ENCODE measurements at places on chromosomes 6 and 20.

DNA sequence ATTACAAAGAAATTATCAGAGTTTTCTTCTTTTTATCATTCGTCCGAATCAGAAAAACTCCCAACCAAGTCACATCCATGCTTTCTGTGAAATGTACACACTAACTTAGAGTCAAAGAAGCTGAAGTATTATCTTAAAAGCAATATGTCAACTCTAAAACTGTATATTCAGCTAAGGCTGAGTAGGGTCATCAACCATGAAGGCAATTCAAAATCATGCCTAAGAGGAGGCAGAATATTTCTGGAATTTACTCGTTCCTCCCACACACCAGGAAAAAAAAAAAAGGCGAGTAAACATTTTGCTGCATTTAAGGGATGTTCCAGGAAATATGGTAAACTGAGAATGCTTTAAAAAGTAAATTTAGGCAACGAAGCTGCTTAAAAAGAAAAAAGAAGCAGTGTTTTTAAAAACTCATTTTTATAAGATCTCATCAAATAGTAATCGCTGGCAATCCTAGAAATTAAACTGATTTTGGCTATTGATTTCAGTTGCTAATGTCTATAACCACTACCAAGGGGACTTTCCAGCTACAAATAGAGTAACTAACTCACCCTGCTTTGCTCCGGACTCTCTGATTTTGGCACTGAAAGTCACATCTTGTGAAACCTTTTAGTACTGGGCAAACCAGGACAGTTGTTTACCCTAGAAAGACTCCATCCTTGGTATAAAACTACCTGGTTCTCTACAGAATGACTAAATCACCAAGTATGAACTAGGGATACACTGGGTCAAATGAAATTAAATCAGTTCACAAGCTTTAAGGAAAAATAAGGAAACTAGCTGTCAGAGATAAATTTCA, 82.8 kb downstream of the MBOAT1 start:
- no peak for DNase-seq

- no peak for DNase-seq
These were observed 14.1 kb upstream of the STX16 start for GRCh38 chr20:58636983-58637421.

DNA sequence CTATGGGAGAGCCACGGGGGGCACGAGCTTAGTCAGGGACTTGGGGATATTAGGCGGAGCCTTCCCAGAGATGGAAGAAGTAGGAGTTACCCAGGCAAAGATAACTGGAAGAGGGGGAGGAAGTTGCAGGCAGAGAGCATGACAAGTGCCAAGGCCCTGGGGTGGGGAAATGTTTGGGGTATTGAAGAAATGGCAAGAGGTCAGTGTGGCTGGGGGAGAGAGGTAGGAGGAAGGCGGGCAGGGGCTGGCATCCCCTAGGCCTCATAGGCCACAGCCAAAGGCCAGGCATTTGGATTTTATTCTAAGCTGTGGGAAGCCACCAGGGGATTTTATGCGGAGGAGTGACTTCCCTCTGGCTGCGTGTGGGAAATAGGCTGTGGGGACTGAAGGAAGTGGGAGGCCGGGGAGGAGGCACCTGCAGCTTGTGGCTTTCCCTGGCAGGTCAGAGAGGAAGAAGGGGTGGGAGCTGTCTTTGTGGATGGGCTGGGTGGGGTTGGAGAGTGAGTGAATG, 22.7 kb downstream of the SNAI1 start:
- no peak for DNase-seq

GRCh38 chr6:128763599-128764300, 119.2 kb upstream of the LAMA2 start:
- DNase-seq = no peak

DNA sequence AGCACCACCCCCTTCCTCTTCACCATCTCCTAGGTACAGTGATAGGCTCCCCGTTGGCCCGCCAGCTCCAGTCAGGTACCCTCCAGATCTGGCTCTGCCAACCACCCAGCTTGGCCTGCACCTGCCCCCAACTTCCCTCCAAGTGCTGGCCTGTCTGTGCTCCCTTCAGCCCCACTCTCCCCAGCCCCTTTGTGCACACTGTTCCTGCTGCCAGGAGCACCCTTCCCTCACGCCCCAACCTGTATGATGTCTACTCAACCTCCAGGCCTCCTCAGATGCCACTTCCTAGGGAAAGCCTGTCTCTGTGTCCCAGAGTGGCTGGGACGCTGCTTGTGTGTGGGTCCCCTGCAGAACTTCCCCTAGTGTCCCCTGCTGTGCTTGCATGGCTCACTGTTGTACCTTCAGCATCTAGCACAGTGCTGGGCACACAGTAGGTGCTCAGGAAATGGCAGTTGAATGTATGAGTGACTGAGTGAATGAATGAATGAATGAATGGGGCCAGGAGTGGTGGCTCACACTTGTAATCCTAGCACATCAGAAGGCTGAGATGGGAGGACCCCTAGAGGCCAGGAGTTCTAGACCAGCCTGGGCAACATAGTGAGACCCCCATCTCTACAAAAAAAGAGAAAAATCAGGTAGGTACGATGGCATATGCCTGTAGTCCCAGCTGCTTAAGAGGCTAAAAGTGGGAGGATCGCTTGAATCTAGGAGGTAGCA, 3.0 kb downstream of the ZBP1 start:
- DNase-seq = peak; percentile 52

DNA sequence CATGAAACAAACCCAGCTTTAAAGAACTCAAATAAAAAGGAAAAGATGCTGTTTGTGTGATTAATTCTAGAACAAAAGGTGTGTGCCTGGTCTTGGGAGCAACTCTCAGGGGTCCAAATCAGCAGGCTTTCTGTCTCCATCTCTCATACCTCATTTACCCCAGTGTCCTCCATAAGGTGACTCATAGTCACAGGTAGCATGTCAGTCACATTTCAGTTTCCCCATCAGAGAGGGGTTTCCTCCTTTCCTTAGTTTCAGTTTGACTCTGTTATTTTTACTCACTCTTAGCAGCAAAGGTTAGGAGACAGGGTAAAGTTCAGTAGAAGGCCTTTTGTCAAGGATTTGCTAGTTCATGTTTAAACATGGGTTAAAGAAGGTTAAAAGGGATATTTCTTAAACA, 46.2 kb downstream of the OGFRL1 start:
- no peak for DNase-seq

DNA sequence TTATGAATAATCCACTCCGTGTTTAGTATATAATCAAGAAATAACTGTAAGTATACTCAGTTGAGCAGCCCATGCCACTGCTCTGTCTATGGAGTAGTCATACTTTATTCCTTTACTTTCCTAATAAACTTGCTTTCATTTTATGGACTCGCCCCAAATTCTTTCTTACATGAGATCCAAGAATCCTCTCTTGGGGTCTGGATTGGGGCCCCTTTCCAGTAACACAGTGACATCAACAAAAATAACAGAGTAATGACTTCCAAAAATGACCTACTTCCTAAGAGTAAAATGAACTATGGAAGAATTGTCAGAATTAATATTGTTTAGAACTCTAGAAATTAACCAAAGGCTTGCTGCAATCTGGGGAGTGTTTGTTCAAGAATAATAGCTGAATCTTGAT, 8.8 kb downstream of the OR2H1 start:
- no peak for DNase-seq

- DNase-seq = no peak
These were observed 8.1 kb downstream of the PRL start for GRCh38 chr6:22288721-22289120.

DNA sequence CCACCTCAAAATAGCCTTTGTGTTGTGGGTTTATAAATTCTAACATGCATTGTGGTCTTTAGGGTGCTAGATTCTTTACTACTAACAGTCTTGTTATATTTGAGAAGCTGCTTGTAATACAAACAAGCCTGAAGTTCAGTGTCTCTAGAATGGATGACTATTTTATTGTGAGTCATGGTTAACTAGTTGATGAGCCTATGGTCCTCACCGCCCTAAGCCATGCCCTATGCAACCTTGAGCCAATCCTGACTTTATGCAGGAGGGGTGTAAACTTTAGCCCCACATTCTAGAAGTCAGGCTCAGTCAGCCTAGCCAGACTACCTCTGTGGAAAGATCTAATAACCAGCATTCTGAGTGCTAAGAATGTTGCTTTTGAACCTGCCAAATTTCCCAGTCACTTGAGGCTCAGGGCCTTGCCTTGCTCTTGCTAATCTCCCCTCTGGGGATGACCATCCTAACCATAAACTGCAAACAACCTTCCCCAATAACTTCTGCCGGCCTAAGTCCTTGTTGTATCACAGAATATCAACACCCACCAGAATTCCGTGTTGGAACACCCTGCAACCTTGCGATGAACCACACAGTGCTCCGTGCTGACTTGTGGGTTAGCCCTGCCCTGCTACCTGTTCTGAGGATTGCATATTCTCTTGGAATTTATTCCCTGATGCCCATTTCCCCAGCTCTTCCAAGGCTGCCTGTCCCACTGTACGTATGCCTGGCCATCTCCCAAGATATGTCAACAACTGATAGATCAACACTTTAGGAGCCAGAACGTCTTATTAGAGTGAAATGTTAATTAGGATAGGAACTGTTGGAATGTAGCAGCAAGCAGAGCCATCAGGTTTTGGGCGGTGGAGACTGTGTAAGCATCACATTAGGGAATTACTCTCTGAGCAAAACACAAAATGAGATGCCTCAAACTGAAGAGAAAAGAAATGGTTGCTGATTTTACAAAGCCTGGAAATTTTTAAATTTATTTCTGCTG, 71.7 kb upstream of the CEP85L start:
- no peak for DNase-seq

DNA sequence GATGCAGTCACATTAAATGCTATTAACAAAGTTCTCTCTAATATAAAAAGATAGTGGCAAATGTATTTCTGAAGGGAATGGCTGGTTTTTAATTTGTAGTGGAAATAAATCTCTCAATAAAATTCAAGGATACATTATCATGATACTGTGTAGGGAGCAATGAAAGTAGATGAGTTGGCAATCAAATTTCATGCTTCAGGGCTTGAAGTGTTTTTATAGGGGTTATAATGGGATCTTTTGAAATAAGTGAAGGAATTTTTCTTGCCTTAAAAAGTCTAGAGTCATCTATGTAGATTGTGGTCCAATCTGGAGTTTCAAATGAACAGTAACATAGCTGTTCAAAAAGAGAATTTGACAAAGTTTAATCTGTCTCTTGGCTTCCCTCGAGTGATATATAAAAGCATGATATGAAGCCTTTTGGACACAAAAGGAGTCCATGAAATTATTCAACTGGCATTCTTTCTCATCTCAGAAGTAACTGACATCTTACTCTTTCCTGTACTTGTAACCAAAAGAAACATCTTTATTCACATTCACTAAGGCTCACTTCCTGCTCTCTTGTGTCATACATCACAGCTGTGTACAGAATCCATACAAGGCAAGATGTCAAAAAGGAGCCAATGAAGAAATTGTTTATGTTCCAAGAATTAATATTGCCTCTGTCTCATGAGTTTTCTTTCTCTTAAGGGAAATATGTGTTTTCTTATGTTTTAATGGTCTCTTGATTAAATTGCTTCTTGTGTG, 591.0 kb upstream of the GJE1 start:
- DNase-seq = no peak

DNA sequence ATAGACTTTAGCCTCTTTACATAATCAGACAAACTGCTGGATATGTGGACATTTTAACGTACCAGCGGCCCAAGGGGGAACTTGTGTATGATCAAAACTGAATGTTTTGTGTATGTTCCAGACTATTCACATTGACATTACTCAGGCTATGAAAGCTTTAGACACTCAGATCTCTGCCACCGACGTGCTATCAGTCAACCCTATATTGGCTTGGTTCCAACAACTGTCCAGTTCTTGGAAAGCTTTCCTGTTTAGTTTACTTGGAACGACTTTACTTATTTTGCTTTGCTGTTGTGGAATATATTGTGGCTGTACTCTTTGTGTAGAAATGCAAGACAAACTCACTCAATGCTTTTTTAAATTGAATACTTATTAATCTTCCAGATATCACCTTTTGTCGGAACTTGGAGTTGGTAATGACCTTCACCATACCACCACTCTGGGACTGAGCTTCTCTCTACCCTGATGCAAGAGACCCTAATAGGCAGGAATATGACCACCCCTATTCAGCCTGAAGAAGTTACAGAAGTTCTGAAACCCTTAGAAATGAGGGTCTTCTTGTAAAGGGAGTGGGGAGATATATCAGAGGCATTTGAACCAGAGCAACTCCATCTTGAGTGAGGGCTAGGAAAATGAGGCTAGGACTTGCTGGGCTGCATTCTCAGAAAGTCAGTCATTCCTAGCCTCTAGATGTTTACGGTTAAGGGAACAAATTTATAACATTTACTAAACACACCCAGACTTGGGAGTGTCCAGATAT, 49.0 kb upstream of the PAX1 start:
- no peak for DNase-seq

- no peak for DNase-seq
These were observed 11.8 kb downstream of the UQCC2 start for GRCh38 chr6:33699739-33700138.

DNA sequence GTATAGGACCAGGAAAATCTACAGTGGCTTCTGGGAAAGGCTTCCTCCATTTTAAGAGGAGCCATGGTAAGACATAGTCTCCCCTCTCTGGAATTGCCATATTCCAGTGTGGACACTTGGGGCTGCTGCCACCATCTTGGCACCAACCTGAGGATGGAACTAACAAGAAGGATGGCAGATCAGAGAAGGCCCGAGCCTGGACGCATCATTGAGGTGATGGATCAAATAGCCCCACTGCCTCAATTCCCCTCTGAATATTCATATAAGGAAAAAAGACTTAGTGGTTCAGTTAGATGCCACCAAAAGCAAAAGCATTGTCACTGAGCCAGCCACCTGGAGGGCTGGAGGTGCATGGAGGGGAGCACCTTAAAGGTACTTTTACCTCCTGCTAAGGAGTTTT, 25.9 kb downstream of the PLAGL2 start:
- no peak for DNase-seq

DNA sequence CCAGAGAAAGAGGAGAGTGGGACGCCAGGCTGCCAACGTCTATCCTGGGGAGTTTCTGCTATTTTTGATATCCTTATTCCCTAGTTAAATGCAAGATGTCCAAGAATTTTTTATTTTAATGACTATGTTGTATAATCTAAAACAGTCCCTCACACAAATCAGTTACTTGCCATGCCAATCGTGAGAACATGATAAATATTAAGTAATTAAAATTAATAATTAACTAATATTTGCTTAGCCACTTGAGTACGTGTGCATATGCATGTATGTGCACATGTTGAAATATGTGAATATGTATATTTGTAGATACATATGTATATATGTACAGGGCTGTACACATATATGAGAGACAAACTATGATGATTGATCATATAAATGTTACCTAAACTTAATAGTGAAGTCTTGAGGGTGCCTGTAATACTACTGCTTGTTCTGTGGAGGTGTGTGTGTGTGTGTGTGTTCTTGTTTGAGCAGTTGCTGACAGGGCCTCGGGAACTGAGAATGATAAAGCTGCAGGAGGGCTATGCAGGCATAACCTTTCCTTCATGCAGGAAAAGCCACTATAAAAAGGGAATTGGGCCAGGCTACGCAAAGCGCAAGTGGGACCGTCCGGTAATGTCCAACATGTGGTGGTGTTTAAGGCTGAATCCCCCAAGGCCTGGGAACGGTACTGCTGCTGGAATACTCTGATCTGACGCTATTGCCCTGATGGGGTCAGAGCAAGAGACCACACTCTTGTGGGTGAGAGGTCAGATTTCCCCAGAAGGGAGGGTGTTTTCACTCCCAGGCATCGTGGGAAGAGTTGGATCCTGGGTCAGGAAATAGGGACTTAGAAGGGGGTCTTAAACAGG, 148.3 kb upstream of the TBX18 start:
- no peak for DNase-seq

GRCh38 chr20:40225596-40225995, 463.4 kb downstream of the MAFB start:
- DNase-seq = no peak

GRCh38 chr6:166707045-166707444, 80.0 kb upstream of the RPS6KA2 start:
- DNase-seq = no peak

GRCh38 chr6:44298055-44298803, 14.9 kb downstream of the AARS2 start:
- DNase-seq = no peak
